Stimulated activated CD4-positive, alpha-beta T cell treated with anti-CD3 and anti-CD28 coated beads, Interleukin-4, amount 100 ng/mL, for 4 hours (primary cell): ENCODE measurements at places on chromosomes 6 and 20.

GRCh38 chr6:41970436-41970846 lies 28.8 kb upstream of the CCND3 start:
- DNase-seq, result peak; percentile 72

DNA sequence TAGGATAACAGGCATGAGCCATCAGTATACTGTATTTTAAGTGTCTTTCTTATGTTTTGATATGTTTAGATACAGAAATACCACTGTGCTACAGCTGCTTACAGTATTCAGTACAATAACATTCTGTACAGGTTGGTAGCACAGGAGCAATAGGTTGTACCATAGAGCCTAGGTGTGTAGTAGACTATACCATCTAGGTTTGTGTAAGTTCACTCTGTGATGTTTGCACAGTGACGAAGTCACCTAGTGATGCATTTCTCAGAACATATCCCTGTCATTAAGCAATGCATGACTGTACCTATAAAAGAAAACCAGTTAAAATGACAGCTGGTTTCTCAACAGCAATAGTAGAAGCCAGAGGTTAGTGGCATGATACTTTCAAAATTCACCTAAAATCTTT lies 3.0 kb upstream of the ZBTB24 start:
- DNase-seq, result no peak

- DNase-seq, result no peak
Measured at GRCh38 chr6:103105686-103106085, 1712.2 kb downstream of the GRIK2 start.

GRCh38 chr6:129102741-129103140 lies 219.8 kb downstream of the LAMA2 start:
- DNase-seq, result no peak

GRCh38 chr6:48280035-48280620 lies 169.1 kb upstream of the PTCHD4 start:
- no peak for DNase-seq

DNA sequence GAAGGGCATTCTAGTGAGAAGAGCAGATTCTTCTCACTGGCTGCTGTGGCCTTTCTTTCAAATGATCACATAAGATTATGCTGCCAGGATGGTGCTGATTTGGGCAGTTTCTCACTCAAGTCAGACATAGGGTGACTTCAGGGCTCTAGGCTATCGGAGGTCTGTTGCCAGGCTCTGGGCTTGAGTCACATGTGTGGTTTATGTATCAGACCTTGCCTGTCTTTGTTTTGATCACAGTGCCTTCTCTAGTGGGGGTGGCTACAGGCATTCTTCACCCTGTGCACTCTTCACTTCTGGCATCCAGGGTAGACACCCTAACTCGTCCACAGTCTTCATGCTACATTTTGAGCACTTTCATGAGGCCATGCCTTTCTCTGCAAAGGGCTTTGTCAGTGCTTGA lies 823.7 kb upstream of the MAN1A1 start:
- no peak for DNase-seq

DNA sequence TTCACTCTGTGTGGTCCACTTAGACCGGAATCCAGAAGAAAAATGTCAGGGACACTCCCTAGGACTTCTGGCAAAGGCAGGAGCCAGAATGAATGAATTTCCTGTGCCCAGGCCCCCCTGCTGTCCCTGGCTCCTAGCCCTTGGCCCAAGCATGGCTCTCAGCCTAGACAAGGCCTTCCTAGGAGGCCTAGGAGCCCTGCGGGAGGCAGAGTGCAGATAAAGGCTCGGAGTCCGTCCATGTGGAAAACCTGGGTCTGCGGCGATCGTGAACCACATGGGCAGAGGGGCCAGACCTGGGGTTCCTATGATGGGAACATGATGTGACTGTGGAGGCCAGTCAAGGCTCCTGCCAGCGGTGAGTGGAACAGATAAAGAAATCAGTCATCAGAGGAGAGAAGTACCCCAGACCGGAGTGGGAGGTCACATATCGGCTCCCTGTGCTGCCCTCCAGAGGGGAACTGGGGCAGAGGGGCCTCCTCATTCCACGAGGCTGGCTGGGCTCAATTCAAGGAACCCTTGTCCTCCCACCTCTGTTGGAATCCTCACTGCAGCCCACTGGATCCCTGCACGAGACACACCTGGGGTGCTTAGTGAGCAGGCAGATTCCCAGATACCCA lies 5.9 kb upstream of the VSTM2L start:
- no peak for DNase-seq

GRCh38 chr20:9128568-9128967 lies 59.7 kb downstream of the PLCB4 start:
- DNase-seq, result no peak

GRCh38 chr20:57628047-57628961 lies 8.1 kb upstream of the ZBP1 start:
- peak; percentile 50 for DNase-seq

GRCh38 chr6:25635886-25636317 lies 16.1 kb upstream of the SCGN start:
- no peak for DNase-seq

- DNase-seq, result no peak
Measured at GRCh38 chr6:46184114-46184513, 13.3 kb upstream of the ENPP5 start.

GRCh38 chr6:163626073-163626867 lies 211.8 kb downstream of the QKI start:
- no peak for DNase-seq

- no peak for DNase-seq
Measured at GRCh38 chr6:90263633-90264032, 33.0 kb downstream of the BACH2 start.

DNA sequence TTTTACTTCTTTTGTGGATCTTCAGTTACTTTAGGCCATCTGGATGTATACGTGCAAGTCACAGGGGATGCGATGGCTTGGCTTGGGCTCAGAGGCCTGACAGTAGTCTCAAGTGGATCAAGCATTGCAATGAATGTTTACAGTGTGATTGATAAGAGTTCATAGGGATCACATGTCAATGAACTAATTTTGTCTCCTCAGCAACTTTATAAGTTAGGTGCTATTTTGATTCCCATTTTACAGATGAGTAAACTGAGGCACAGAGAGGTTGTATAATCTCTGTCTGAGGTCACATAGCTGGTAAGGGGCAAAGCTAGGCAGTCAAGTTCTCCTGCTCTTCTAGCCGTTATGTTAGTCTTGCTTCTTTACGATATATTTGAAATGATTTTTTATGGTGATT lies 13.5 kb downstream of the MEI4 start:
- no peak for DNase-seq

DNA sequence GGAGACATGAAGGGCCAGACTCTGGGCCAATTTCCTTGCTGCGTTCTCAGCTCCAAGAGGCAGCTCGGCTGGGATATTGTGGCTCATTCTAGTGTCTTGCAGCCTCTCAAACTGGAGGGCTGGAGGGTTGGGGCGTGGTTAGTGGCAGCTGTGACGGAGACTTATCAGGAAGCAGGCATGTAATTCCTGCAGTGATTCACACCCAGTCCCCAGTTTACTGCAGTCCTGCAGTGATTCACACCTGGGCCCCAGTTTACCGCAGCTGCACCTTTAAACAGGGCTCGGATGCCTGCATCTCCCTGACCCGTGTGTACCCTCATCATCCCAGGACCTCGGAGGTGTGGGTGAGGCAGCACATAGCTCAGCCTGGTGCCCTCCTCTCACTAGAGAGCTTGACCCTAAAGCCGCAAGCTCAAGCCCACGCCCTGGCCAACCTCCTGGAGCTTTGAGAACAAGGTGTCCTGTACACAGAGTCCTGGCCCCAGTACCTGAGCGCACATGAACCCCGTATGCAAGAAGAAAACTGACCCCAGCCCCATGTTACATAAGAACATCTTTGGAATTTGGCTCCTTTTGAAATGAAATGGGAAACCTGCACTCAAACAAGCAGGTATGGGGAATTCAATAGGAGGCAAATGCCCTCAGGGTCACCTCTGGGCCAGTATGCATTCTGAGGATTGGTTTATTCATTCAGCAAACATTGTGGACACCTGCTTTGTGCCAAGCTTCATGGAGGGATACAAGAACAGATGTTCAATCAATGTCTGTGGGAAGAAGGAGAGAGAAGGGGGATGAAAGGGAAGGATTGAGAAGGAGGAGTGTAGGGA lies 55.3 kb upstream of the FAM83D start:
- peak; percentile 21 for DNase-seq

DNA sequence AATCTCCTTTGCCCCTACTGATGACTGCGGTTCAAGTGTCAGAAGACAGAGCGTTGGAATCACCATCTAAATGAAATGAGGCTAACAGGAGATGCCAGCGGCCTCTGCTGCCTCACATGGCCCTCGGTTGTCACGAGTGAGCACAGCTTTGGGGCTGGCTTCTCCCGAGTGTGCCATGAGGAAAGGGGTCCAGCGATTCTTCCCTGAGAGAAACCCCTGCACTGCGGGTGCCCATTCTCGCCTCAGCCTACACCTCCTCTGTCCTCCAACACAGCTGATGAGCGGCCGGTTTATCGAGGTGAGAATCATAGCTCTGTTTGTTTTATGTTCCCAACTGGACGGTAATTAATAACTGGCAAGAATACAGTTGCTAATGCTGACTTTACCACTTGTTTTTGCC lies 144.7 kb upstream of the RPS6KA2 start:
- no peak for DNase-seq
